ENCODE measurements at places on chromosomes 1 and 21.

DNA sequence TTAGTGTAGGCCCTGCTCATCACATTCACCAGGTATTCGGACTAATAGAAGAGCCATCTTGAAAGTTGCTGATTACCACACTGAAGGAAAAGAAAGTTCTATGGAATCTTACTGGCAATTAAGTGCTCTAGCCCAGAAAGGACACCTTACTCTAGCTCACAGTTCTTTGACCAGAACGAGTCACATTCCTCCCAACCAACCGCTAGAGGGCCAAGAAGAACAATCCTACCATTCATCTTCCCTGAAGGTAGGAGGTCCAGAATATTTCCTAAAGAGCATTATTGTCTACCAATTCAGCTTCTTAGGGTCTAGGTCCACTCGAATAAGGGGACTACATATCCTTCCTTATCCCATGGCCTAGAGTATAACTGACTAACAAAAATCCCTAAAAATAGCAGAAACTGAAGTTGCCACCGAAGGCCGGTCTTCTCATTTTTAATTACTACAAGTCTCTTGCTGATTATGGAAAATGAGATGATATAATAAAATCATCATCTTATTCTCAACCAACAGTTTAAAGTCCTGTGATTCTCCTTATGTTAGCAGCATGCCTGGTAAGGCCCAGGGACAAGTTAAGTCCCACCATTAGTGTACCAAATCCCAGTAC, 2.7 kb upstream of the FMO1 start:
- DNase-seq = peak; percentile 63

DNA sequence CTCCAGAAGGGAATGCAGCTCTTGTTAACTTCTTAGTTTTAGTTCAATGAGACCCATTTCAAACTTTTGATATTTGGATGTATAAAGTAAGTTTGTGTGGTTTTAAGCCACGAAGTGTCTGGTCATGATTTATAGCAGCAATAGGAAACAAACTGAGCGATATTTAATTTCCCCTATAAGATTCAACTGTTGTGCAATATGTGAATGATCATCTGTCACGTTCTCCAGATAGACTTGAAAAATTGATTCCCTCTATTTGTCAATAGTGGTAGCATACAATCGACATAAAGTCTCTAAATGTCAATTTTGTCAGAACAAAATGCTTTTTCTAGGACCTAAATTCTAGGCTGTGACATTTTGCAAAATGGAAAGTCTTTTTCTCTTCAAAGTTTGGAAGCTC, 240.1 kb downstream of the KCTD3 start:
- no peak for DNase-seq

DNA sequence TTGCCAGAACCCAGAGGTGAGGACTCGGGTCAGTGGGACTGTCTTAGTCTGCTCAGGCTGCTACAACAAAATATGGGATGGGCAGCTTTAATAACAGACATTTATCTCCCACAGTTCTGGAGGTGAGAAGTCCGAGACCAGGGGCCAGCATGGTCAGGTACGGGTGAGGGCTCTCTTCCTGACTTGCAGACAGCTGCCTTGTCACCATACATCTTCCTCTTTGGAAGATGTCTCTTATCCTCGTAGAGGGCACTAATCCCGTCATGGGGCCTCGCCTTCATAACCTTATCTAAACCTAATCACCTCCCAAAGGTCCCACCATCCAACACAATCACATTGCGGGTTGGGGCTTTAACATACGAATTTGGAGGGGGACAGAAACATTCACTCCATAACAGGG, 51.9 kb downstream of the GLUL start:
- DNase-seq = no peak

- DNase-seq = no peak
These were observed 314.3 kb downstream of the BACH1 start for GRCh38 chr21:29613021-29613420.

DNA sequence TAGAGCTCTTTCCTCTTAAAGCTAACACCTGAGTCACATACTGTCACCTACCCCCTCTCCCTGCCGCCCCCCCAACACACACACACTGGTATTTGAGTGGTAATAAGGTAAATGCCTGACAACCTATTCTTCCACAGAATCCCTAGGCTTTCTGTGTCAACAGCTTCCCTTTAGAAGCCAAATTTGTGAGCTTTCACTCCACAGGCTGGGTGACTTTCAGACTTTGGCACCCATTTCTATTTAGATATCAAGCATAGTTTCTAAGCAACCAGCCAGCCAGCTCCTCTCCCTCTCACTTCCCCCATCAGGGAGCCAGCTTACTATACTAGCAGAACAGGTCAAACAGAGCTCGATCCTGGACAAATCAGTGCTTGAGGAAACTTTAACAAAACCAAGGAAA, 3.2 kb upstream of the C1orf74 start:
- no peak for DNase-seq

- DNase-seq = peak; percentile 61
These were observed at the start of gene CBR3 for GRCh38 chr21:36134803-36135390. CBR3 (plus strand) TSS chr21:36135079; CDS start chr21:36135193, 114 bp downstream.

DNA sequence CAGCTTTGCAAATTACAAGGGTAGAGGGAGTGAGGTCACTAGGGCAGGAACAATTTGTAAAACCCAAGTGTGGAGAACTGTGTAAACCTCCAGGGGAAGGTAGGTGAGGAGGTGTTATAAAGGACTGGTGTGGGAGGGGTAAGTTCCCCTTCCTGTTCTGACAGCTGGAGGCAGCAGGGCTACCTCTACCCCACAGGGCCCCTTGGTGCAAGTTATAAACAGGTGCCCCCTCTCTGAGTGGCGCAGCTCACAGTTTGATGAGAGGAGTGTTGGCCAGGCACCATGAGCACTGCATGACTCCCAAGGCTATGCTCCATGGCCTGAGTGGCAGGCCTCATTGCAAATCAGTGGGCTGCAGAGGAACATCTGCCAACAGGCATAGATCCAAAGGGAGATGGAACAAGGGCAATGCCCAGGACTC, 41.0 kb downstream of the MFSD2A start:
- no peak for DNase-seq

DNA sequence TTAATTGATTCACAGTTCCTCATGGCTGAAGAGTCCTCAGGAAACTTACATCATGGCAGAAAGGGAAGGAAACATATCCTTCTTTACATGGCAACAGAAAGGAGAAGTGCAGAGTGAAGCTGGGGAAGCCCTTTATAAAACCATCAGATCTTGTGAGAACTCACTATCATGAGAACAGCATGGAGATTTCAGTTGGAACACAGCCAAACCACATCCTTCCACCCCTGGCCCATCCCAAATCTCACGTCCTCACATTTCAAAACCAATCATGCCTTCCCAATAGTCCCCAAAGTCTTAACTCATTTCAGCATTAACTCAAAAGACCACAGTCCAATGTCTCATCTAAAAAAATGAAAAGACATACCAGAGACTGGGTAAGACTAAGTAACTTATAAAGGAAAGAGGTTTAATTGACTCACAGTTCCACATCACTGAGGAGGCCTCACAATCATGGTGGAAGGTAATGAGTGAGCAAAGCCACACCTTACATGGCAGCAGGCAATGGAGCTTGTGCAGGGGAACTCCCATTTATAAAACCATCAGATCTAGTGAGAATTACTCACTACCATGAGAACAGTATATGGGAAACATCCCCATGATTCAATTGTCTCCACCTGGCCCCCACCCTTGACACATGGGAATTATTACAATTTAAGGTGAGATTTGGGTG, 105.2 kb downstream of the MRPL39 start:
- no peak for DNase-seq

GRCh38 chr1:222064388-222065211, 322.7 kb upstream of the DUSP10 start:
- peak; percentile 12 for DNase-seq

- DNase-seq = no peak
These were observed 23.1 kb downstream of the HSD11B1 start for GRCh38 chr1:209727785-209728184.

DNA sequence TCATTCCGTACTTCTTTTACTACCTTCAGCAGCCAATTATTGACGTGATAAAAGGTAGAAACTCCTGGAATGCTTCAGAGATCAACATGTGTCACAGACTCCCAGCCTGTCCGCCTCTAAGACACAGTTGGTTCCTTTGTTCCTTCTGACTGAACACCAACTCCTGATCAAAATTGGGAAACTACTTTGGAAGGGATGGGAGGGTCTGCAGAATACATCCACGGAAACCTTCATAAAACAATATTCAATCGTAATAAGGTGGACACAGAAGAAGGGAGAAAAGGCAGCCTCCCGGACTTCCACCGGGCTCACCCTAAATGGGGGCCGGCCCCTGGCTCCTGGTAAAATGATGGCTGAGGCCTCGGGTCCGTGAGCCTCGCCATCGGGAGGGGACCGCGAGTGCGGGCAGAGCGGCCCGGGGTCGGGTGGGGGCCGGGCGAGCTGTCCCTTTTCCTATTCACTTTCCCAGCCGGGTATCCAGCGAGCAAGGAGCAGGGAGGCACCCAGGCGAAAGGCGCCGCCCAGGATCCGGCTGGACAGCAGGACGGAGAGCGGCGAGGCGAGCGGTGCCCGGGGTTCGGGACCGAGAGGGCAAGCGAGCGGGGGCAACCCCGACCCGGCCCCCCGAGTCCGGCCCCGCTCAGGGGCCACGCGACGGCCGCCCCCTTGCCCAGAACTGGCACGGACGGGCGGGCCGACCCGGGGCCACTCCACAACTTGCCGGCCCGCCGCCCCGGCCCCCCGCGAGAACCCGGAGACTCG, 805 bp downstream of the NRIP1 start:
- DNase-seq = peak; percentile 34

DNA sequence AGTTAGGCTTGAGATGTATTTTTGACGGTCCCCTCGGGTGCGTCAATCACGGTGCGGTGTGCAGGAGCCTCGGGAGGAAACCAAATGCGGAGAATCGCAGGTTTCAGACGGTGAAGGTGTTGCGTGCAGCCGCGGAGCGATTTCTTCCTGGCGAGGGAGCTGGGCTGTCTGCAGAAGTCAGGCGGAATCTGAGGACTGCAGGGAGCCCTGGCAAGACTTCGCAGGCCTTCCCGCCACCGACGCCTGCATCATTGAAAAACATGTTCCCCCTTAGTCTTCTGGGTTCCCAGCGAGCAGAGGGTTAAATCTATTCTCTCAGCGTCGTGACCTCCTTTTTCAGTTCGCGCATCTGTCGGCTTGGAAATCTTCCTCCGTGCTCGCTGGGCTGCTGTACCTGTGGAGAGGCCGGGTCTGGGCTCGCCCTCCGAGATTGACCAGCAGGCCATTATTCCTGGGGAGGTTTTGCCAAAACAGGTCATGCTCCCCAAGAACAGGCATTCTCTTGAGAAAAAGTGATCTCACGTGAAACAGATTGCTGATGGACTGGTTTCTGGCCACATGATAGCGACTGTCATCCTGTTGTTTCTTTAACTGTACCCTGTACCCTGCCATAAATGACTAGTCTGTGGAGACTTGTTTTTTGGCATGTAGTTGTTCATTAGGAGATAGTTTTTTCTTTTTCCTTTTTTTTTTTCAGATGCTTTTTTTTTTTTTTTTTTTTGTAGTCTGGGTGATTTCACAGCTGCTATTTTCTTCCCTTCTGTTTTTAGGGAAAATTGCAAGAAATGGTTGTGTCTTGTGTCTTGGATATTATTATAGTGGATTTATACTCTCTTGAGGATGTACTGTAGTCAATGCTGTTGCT, 894 bp downstream of the EPB41 start:
- peak; percentile 63 for DNase-seq

DNA sequence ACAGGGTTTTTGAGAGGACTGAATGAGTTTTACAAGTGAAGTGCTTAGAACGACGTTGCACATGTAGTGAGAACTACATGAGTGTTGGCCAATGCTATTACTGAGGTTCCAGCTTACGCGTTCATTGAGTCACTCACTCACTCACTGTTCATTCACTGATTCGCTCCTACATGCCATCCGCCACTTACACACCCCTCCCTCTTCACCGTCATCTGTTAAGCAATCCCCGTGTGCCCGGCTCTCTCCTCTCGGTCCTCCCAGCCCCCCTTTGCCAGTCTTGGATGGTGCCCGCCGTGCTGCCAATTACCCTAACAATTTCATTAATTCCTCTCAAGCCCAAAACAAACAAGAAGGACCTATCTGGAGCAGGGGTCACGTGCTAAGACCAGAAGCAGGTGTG, 27.3 kb upstream of the EPHA2 start:
- DNase-seq = peak; percentile 98
